Activated CD4-positive, alpha-beta memory T cell treated with anti-CD3 and anti-CD28 coated beads, Interleukin-2, amount 10 ng/mL, durations not matched to agents 7 days and 5 days (primary cell): ENCODE measurements at places on chromosomes 13 and 19. TPM values are rescaled to one million over a fixed set of nuclear protein-coding genes. Genes with fewer than 3 reads are reported as not detected.

The DNAAF3 gene
- total RNA-seq: not detected

DNA sequence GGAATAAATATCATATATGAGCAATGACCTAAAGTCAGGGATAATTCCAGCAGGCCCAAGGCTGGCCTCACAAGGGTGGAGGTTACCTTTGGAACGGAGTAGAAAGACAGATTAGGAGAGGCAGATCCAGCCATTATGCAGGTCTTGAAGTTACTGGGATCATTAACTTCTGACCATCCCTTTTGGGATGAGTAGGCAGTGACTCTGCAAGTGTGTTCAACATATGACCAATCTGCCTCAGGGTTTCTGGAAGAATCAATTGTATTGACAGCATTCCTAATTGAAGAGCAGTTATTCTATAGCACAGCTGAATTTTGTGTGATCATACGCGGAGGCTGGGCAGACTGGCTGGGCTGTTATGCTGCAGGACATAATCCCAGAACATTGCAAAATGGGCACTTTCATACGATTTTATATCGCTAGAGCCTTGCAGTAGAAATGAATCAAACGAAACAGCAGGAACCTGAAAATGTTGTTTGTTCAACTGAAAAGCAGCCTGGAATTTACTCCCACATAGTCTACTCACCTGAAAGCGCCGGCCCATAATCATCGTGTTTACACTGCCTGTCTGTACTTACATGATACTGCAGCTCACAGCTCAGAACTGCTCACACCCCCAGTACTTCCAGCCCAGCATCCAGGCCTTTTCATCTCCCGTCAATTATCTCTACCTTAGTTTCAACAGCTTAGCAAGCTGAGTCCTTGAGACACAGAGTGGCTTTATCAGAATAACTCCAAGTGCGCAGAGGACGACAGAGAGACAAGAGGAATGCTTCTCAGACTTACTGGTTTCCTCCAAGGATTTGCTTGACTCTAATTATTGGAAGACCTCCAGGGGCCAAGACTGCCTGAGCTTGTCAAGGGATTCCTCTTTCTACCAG is 556.1 kb downstream of the EFNB2 start:
- DNase-seq: no peak

- no peak for DNase-seq
These were observed 526 bp downstream of the NFIX start for GRCh38 chr19:12995596-12996405.

GRCh38 chr13:42280537-42280936 is 8.6 kb downstream of the AKAP11 start:
- DNase-seq: no peak

GRCh38 chr19:55352040-55352439 is 2.5 kb downstream of the COX6B2 start:
- peak; percentile 45 for DNase-seq

The EDDM13 gene
- 1.4 TPM for total RNA-seq

GRCh38 chr13:27658546-27658945 is 36.9 kb downstream of the POLR1D start:
- DNase-seq: no peak

GRCh38 chr13:43551897-43552456 is 234.8 kb downstream of the ENOX1 start:
- DNase-seq: no peak

- DNase-seq: peak; percentile 24
These were observed 54.3 kb downstream of the GARRE1 start for GRCh38 chr19:34308381-34309367.

The OR7A5 gene
- not detected for total RNA-seq

The ZMYM2 gene
- total RNA-seq: 61.8 TPM

- DNase-seq: no peak
These were observed 18.2 kb downstream of the CCNA1 start for GRCh38 chr13:36450534-36450933.

DNA sequence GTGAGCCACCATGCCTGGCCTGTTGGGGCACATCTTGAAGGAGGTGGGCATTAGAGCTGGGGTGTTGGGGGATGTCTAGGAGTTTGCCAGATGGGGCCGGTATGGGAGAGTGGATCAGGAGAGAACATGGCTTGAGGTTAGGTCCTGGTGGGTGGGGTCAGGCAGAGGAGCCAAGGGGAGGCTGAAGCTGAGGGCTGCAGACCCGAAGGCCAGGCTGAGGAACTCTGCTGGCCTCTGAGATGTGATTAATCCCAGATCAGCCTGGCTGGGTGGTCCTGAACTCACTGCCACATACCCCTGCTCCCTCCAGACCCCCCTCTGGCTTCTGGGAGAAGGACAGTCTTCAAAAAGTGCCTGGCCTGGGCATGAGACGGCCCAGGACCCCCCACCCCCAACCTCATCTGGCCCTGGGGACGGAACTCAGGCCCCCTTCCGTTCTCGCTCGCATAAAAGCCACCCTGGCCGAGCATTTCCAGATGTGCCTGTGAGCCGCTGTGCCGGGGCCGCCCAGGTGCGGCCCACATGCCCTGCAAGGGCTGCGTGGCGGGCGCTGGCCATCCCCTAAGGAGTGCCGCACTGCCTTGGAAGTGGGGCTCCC is 2.7 kb downstream of the FSTL3 start:
- no peak for DNase-seq

The FGF21 gene
- not detected for total RNA-seq

The OR7G2 gene
- not detected for total RNA-seq

- DNase-seq: no peak
These were observed 19.1 kb downstream of the TMEM150B start for GRCh38 chr19:55305983-55306562.

The NANOS3 gene
- 0.95 TPM for total RNA-seq

DNA sequence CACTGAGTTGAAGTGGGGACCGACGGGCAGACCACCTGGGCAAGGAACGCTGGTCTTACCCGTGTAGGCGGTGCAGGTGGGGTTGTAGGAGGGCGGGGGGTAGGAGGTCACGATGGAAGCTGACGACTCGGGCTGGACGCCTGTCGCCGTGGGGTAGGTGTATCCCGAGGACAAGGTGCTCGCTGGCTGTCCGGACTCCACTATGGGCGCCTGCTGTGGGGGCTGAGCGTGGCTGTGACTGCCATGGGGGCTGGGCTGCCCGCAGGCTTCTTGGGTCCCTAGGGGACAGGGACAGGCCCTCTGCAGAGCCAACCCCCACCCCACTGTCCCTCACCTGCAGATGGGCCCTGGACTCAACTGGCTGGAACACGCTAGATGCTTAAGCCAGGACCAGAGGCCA is 37.2 kb downstream of the ZFR2 start:
- DNase-seq: no peak

The CD209 gene
- not detected for total RNA-seq

The BRSK1 gene
- 5.6 TPM for total RNA-seq

The LENG8 gene
- 231 TPM for total RNA-seq

The CEACAM1 gene
- total RNA-seq: 43.0 TPM

DNA sequence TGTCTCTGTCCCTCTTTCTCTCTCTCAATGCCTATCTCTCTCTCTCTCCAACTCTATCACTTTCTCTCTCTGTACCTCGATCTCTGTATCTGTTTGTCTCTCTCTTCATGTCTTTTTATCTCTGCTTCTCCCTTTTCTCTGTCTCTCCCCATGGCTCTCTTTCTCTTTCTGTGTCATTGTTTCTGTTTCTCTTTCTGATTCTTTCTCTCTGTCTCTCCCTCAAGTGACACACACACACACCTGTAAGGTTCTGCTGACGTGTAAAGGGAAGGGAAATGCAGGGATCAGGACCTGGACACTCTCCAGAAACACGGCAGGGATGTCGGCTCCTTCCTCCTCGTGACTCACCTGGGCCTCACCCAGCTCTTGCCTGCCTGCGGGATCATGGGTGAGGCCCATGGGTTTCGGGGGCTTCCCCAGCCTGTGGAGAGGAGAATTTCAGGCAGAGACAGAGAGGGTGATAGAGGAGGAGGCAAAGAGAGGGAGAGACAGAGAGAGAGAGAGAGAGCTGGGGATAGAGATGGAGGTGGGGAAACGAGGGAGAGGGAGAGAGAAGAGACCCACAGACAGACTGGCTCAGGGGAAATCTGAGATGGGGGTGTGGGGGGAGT is 5.4 kb upstream of the PLAUR start:
- DNase-seq: no peak
